ENCODE measurements at places on chromosomes 2 and 18.

DNA sequence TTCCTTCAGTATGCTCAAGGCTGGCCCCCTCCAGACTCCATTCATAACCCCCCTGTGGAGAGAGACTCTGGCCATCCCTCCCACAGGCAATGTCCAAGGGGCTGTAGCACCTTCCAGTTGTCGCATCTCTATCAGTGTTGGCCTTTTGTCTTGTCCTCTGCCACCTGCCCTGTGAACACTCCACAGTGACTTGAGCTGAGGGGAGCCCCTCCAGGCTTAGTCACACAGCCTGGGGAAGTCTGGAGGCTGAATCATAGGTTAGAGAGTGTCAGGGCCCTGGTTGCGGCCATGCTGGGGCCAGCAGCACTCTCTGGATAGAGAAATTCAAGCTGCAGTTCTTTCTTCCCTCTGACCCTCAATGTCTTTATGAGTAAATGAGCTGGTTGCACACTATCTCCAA lies 64.7 kb downstream of the GYPC start:
- DNase-seq = no peak

DNA sequence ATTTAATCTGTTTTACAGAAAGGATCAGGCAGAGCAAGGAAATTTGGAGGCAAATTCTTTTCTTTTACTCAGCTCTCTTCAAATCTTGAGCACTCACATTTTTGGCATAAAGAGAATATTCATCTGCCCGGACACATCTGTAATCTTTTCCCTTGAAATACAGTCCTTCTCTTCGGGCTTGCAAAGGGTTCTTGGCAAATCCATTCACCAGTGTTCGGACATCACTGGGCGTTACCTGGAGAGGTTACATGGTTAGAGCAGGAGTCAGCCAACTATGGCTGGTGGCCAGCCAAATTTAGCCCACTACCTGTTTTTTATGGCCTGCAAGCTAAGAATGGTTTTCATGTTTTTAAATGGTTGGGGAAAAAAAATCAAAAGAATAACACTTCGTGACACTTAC lies 2.1 kb downstream of the PFN4 start:
- DNase-seq = no peak

GRCh38 chr2:30197570-30198192 lies 33.7 kb upstream of the LBH start:
- DNase-seq = no peak

DNA sequence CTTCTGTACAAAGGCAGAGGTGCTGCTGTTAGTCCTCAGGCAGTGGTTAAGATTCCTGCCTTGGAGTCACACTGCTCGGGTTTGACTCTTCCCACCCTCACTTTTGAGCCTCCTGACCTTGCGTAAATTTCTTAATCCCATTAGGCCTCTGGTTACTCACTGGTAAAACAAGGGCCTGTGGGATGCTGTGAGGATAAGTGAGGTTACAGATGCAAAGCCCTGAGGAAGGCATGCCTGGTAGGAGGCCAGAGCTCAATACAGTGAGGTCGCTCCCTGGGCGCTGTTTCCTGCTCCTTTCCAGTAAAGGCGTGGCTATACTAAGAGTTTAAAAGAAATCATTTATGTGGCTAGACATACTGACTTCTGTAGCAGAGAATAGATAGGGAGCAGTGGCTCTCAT lies 127.5 kb upstream of the TMEM200C start:
- DNase-seq = no peak

- no peak for DNase-seq
These were observed 38.3 kb downstream of the APLF start for GRCh38 chr2:68505603-68506159.

DNA sequence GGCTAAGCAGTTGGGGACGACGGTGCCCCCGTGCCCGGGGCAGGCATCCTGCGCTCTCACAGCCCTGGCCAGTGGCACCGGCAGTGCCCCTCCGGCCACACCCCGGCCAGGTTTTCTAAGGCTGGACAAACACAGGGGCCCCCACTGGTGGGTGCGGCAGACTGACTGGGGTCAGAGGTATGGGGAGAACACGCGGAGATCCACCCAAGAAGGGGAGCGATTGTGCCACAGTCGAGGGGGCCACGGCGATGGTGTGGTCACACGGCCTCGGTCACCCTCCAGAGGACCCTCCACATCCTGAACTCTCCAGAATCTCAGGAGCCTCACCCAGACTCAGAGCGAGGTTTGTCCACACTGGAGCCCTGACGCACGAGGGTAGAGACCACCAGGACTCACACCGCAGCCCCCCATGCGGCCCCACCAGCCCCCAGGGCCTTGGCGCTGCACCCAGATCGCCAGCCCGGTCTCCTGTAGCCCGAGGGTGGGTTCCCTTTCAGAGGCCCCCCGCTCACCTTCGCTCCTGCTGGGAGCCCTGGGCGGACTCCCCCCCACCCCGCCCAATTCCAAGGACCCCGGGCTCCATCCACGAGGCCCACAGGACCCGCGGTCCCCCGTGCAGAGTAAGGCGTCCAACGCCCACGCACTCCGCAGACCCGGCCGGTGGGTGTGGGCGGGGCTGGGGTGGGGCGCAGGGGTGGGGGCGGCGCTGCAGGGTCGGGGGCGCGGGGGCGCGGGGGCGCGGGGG lies 15.2 kb downstream of the PDCD1 start:
- no peak for DNase-seq

GRCh38 chr2:52960881-52961280 lies 806.7 kb upstream of the CHAC2 start:
- DNase-seq = no peak

DNA sequence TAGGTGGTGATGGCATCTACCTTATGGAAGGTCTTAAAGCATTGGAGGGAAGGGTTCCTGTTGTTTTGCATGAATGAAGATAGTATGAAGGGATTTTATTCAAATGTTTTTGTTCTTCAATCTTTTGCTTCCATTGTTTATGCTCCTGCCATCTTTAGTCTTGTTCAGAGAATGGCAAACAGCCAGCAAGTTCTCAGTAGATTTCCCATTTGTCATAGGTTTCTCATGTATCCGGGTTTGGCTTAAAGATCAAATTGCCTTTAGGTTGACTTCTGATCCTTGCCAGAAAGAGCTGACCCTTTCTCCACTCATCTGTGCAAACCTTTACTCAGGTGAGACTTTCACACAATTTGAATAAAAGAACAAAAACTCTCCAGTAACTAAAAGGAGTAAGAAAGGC lies 44.2 kb upstream of the STAT4 start:
- DNase-seq = no peak

GRCh38 chr2:8003462-8004075 lies 678.3 kb upstream of the ID2 start:
- DNase-seq = no peak

GRCh38 chr2:178018141-178018540 lies 54.4 kb downstream of the PDE11A start:
- DNase-seq = no peak

DNA sequence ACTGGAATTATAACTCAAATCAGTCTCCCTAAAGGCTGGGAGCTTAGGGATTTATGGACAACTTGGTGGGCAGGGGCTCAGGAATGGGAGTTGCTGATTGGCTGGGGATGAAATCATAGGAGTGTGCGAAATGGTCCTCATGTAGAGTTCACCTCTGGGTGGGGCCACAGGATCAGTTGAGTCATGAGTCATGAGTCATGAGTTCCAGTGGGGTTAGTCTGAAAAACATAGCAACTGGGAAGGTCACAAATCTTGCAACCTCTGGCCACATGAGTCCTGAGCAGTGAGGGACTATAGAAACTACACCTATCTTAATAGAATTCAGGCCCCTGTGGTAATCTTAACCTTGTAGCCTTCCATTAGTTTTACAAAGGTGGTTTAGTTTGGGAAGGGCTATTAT lies 383.3 kb downstream of the RBM43 start:
- DNase-seq = no peak

GRCh38 chr18:24799720-24800119 lies 339.3 kb downstream of the HRH4 start:
- DNase-seq = no peak

- no peak for DNase-seq
These were observed 5.4 kb downstream of the ITGAV start for GRCh38 chr2:186595219-186595618.

DNA sequence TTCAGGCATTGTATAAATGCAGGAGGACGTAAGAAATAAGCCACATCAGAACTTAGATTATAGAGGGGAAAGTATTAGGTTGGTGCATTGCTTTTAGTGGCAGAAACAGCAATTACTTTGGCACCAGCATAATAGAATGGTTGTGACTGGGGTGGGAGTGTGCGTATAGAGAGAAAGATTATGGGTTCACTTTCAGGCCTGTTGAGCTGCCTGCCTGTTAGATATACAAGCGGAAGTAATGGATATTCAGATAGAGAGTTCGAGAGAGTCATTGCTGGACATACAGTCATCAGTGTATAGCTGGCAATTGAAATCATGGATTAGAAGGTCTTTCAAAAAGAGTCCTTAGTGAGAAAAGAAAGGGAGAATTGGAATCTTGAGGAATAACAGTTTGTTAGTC lies 139.2 kb upstream of the MYO3B start:
- no peak for DNase-seq

DNA sequence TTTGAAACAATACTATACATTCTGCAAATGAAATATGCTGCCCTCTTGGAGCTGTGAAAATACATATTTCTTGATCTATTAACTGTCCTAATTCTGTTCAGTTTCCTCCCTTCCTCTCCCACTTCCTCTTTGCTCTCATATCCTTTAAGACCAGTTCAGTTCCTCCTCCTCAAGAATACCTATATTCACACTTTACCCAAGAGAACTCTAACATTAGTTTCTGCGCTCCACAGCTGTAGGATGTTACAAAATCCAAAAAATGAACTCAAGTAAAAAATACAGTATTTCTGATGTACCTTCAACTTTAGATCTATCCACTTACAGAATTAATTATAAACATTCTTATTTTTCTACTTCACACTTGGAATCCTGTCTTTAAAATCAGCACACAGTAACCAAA lies 5.4 kb downstream of the ITSN2 start:
- no peak for DNase-seq

- no peak for DNase-seq
These were observed 847 bp downstream of the HOXD8 start for GRCh38 chr2:176130147-176130956.

DNA sequence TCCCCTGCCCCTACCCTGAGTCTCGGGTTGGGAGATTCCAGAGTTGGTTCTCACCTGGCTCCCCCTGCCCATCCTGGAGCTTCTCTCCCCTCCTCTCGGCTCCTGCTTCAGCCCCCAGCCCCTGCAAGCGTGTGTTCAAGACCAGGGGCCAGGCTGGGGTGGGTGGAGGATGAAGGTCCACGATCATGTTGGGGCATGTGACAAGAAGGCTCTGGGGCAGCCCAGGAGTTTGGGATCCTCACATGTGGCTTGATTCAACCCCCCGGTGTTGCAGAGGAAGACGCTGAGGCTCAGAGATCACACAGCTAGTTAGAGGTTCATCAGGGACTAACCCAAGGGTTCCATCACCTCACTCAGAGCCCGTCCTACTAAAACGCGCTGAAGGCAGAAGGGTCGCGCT lies 14.2 kb upstream of the TUBB6 start:
- no peak for DNase-seq

- DNase-seq = no peak
These were observed 19.6 kb downstream of the UGP2 start for GRCh38 chr2:63861220-63861822.

DNA sequence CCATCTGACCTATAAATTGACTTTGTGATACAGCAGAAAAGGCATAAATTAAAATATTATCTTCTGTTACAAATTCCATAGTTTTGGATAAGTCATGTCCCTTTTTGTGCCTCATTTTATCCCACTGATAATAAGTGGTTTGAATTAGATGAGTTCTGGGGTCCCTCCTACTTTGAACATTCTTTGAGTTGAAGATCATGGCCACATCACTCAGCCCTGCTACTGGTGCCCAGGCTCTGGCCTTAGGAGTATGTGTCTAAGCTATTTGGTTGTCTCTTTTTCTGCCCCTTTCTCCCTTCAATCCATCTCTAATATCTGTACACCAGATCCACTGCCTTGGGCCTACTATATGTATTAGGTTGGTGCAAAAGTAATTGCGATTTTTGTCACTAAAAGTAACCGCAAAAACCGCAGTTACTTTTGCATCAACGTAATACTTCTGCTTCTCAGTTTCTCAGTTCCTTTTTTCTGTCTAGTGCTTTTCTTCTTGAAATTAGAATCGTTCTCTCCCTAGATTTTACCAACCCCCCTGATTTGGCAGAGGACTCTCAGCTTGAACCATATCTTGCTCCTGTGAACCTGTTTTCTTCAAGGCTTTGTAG lies 362.5 kb upstream of the TNP1 start:
- no peak for DNase-seq

GRCh38 chr2:120746144-120746543 lies 10.5 kb downstream of the GLI2 start:
- DNase-seq = no peak

All from stimulated activated CD8-positive, alpha-beta memory T cell treated with anti-CD3 and anti-CD28 coated beads, Interleukin-2, amount 100 ng/mL, for 1 hour (primary cell).